ENCODE measurements at places on chromosomes 12 and 14.

DNA sequence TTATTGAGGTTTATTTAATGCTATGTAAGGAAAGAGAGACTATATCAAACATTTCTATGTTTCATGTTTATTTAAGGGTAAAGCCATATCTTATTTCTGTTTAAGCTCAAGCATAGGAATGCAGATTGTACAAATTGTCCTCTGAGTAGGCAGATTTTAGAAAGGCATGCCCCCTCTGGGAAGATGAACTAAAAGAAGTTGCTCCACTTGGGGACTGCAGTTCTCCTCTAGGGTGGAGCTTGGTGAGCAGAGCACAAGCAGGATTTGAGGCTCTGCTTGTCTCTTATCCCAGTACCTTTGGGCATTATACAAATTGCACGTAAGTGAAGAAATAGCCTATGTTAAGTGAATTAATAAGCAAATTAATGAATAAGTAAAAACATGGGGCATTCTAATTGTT, 96.2 kb upstream of the PDE3A start:
- no peak for DNase-seq

GRCh38 chr12:27524839-27525753, 1.1 kb downstream of the PPFIBP1 start:
- no peak for DNase-seq

GRCh38 chr14:22872033-22872832, 693 bp downstream of the LRP10 start:
- DNase-seq = no peak

GRCh38 chr14:69818758-69819191, 21.7 kb upstream of the SLC10A1 start:
- DNase-seq = no peak

GRCh38 chr14:68468437-68469207, 324.2 kb downstream of the ZFP36L1 start:
- no peak for DNase-seq

GRCh38 chr12:86721713-86722397, 465.7 kb upstream of the MGAT4C start:
- no peak for DNase-seq

DNA sequence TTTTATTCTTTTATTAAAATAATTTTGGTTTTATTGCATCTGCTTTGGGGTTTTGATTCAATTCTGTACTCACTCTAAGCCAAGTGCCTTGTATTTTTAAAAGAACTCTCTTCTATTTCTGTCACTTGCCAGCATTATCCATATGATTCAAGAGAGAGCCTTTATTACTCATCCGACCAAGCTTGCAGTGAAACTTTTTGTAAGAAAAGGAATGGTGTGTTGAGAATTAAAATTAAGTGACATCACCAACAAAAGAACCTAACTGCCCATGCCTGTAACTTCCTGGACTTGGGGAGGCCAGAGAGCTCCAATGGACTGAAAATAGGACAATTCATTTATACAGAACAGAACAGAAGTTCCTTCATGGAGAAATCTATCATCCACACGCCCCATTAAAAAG, 52.1 kb downstream of the GALNT4 start:
- DNase-seq = no peak

DNA sequence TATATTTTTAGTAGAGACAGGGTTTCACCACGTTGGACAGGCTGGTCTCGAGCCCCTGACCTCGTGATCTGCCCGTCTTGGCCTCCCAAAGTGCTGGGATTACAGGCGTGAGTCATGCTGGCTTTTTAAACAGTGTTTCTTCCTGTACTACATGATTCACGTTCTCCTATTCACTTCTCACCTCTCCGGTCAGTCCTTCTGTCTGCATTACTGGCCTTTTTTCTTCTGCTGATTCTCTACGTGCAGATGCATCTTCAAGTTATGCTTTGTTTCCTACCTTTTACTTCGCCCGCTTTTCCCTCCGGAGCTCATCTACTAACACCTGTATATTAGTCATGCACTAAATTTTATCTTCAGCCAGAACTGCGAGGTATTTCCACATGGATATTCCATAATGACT, 296.2 kb upstream of the FLRT2 start:
- DNase-seq = no peak

DNA sequence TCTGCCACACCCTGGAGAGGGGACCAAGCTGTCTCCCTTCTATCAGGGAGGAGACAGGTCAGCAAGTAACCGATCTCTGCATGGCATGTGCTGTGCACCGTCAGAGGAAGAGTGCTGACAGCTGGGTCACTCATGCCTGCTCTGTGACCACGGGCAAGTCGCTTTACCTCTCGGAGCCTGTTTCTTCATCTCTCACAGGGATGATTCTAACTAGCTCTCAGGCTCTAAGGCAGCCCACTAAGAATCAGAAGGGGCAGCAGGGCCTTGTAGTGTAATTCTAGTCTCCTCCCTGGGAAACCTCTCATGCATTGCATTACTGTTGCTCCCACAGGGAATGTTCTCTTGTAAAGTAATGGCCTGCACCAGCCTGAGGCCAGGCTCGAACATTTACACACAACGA, 11.9 kb downstream of the CD9 start:
- no peak for DNase-seq

DNA sequence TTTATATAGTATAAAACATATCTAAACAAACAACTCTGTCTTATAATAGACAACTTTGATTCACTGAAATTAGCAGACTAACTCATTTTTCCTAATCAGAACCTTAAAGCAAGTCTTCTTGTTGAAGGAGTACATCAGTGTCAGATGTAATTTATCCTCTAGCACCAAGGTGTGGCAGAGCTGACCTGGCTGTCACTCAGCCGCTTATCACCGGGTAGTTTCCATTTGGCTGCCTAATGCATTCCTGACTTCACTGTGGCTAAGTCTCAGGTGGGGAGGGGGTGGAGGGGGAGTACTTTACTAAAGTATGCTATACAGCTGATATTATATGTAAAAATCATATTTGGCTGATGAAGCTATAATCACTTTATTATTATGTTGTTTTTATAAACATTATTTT, 339.9 kb upstream of the RGS6 start:
- DNase-seq = no peak

- DNase-seq = no peak
Measured at GRCh38 chr14:72615451-72616121, 278.3 kb downstream of the DPF3 start.

- DNase-seq = no peak
Measured at GRCh38 chr12:24510581-24511125, 438.2 kb downstream of the BCAT1 start.

DNA sequence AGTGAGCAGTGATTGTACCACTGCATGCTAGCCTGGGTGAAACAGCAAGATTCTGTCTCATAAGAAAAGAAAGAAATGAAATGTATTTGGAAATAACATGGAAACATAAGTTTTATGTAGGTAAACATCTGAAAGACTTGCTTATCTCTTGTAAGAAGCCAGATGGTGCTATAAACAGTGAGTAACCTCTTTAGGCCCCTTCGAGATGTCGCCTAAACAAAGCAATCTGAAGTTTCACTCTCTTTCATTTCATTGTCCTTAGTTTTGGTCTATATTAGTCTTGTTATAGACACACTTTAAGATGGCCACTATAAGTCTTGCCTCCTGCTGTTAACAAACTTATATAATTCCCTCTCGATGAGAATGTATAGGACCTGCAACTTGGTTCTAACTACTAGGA, 472.6 kb upstream of the ATP2B1 start:
- no peak for DNase-seq

DNA sequence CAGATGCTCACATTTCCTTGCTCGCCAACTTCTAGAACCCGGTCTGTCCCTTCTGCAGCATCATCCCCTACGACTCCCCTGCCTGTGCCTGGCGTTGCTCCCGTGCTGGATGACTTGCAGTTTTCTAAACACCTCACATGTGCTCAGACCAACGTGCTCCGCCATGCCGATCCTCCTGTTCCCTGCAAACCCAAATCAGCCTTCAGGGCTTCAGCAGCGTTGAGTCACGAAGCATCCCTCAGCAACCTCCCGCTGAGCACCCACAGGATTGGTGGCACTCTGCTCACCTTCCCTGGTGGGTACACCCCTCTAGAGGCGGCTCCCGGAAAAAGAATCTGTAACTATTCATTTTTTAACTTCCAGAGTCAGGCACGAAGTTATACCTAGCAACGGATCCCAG, 2.8 kb upstream of the PIWIL1 start:
- DNase-seq = no peak

- no peak for DNase-seq
Measured at GRCh38 chr12:117724543-117724942, 244.2 kb downstream of the KSR2 start.
